ENCODE measurements at places on chromosomes 5 and 9. TPM values are rescaled to one million over a fixed set of nuclear protein-coding genes. Genes with fewer than 3 reads are reported as not detected.

- H3K4me1 ChIP-seq, result no peaks in the 10 kb centered on the region
- DNase-seq, result peak; percentile 52
- no peak overlapping the region for H3K27ac ChIP-seq
- H3K27me3 ChIP-seq, result peaks cover 74% of the 10 kb centered on the region
- H3K4me3 ChIP-seq, result no peak overlapping the region
- H3K36me3 ChIP-seq, result no peaks in the 10 kb centered on the region
Measured at GRCh38 chr5:6576861-6577501, 55.9 kb downstream of the NSUN2 start.

DNA sequence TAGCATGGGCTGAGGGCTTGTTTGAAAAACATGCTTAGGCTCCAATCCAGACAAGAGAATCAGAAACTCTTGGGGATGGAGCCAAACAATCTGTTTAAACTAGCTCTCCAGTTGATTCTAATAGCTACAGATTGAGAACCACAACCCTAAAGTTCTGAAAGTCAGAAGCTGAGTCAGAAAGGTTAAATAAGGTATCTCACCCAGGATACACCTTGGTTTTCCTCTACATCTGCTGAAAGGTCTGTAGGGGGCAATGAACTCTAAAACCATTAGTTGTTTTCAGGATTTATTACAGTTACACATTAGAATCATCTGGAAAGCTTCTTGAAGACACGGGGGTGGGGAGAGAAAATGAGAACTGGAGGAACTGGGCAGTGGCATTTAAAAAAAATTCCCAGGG lies 5.7 kb downstream of the GFM2 start:
- no peak overlapping the region for H3K27ac ChIP-seq
- H3K4me3 ChIP-seq, result no peak overlapping the region
- no peaks in the 10 kb centered on the region for H3K27me3 ChIP-seq
- no peak for DNase-seq
- H3K36me3 ChIP-seq, result peaks cover 36% of the 10 kb centered on the region
- peaks cover 37% of the 10 kb centered on the region for H3K4me1 ChIP-seq

GRCh38 chr9:117595650-117596049 lies 108.6 kb upstream of the TLR4 start:
- no peak overlapping the region for H3K4me3 ChIP-seq
- H3K27ac ChIP-seq, result no peak overlapping the region
- no peak for DNase-seq
- H3K4me1 ChIP-seq, result no peaks in the 10 kb centered on the region
- no peaks in the 10 kb centered on the region for H3K27me3 ChIP-seq
- no peaks in the 10 kb centered on the region for H3K36me3 ChIP-seq

DNA sequence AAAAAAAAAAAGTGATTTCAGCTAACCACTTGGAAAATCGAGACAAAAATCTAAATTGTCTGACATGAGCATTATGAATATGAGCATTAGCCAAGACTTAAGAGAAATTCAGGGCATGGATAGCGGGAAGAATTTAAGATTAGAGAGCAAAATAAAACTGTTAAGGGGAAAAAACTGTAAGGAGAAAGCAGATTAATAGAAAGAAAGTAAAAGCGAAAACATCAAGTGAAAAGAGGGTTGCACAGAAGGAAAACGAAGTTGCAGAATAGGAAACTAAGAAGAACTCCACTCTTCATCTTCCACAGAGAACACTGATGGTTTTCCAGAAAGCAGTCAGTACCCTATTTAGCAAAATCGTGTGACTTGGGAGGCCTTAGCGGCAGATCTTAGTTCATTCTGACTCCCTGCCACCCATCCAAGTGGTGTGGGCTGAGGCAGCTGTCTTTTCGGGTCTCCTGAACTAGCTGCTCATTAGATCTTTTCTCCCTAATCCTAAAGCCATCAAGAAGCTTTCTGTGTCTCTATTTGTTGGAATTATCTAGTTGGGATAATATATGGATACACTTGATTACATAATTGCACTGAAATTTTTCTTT lies 3.7 kb downstream of the NIM1K start:
- H3K4me3 ChIP-seq, result no peak overlapping the region
- peaks cover 10% of the 10 kb centered on the region for H3K4me1 ChIP-seq
- H3K27ac ChIP-seq, result no peak overlapping the region
- no peak for DNase-seq

DNA sequence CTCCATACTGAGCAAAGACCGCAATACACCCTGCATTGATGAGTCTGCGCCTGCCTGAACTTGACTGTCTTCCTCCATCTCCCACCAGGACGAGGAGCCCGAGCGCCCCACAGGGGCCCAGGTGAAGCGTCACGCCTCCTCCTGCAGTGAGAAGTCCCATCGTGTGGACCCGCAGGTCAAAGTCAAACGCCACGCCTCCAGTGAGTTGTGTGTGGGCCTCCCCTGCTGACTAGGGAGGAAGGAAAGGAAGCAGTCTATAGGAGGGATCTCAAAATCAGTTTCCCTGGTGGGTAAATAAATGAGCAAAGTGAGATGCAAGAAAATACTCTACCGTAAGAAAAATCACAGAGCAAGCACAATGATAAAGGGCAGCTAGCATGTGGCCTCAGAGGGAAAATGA lies 22.8 kb upstream of the GRPEL2 start:
- H3K4me1 ChIP-seq, result peaks cover 21% of the 10 kb centered on the region
- H3K36me3 ChIP-seq, result peaks cover 5% of the 10 kb centered on the region
- no peaks in the 10 kb centered on the region for H3K27me3 ChIP-seq
- no peak for DNase-seq

GRCh38 chr5:112738191-112738560 lies 491 bp downstream of the APC start:
- H3K4me1 ChIP-seq, result peaks cover 13% of the 10 kb centered on the region
- peak overlapping the region; percentile 78 for H3K27ac ChIP-seq
- H3K36me3 ChIP-seq, result peaks cover 11% of the 10 kb centered on the region
- peak overlapping the region; percentile 95 for H3K4me3 ChIP-seq
- H3K27me3 ChIP-seq, result no peaks in the 10 kb centered on the region

DNA sequence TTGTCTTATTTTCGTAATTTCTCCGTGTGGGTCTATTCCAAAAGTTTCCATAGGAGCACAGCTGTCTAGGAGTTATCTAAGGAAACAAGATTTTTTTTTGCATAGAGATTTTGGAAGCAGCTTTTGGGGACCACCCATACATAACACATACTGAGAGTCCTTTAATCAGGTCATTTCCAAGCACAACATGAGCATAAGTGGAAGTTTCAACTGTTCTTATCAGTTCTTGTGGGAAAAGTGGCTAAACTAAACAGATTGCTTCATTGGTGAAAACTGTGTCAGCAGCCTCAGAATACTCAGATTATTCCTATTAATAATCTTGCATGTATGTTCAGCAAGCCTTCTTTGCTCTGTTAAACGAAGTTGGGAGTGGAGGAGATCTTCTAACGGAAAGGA lies 153.6 kb upstream of the TYRP1 start:
- no peak for DNase-seq
- peaks cover 13% of the 10 kb centered on the region for H3K27me3 ChIP-seq
- H3K4me1 ChIP-seq, result no peaks in the 10 kb centered on the region
- H3K36me3 ChIP-seq, result no peaks in the 10 kb centered on the region

DNA sequence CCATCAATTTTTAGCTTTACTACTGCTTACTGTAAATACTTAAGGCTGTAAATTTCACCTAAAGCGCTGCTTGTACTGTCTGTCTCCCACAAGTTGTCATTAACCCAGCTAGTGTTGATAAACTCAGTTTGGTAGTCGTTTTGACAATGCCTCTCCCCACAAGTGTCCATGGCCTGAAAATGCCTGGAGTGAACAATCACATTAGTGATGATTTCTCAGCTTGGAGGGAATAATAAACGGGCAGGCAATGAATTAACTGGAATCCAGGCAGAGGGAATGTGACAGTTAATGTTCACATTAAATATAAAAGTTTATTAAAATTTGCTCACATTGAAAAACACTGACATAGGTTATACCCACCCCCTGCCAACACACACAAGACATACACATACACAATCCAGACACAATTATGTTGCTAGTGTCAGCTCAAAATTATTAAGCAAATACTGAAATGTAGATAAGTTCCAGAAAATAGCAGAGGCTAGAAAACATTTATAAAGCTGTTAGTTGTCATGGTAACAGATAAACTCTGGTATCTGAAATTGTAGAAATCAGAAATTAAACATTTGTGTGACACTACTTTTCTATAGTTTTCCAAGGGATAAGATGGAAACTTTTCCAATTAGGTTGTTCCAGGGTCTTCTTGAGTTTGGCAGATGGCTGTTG lies 341.9 kb downstream of the DIRAS2 start:
- peaks cover 5% of the 10 kb centered on the region for H3K36me3 ChIP-seq
- no peak for DNase-seq
- no peaks in the 10 kb centered on the region for H3K4me1 ChIP-seq
- H3K27me3 ChIP-seq, result no peaks in the 10 kb centered on the region

- no peak overlapping the region for H3K4me3 ChIP-seq
- DNase-seq, result peak; percentile 6
- no peaks in the 10 kb centered on the region for H3K27me3 ChIP-seq
- H3K27ac ChIP-seq, result no peak overlapping the region
- no peaks in the 10 kb centered on the region for H3K36me3 ChIP-seq
Measured at GRCh38 chr9:118643118-118643517, 726.1 kb downstream of the BRINP1 start.

DNA sequence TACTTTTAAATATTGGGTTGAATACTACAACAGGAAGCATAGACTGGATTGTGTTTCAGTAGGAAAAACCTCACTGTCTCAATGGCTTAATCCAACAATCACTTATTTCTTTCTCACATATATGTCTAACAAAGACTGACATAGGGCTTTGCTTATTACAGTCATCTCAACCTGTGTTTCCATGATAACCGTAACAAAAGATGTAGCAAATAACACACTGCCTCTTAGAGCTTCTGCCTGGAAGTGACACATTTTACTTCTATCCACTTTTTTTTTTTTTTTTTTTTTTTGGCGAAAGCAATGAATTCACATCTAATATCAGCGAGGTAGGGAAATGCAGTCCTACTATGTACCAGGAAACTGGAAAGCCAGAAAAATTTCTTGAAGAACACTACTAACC lies 204.9 kb upstream of the CDKN2B start:
- no peak overlapping the region for H3K27ac ChIP-seq
- no peak overlapping the region for H3K4me3 ChIP-seq
- peaks cover 20% of the 10 kb centered on the region for H3K4me1 ChIP-seq
- DNase-seq, result no peak
- no peaks in the 10 kb centered on the region for H3K27me3 ChIP-seq

- no peak overlapping the region for H3K27ac ChIP-seq
- H3K27me3 ChIP-seq, result no peaks in the 10 kb centered on the region
- H3K36me3 ChIP-seq, result no peaks in the 10 kb centered on the region
- no peak for DNase-seq
- H3K4me3 ChIP-seq, result no peak overlapping the region
Measured at GRCh38 chr5:92780057-92780456, 801.0 kb downstream of the NR2F1-AS1 start.

DNA sequence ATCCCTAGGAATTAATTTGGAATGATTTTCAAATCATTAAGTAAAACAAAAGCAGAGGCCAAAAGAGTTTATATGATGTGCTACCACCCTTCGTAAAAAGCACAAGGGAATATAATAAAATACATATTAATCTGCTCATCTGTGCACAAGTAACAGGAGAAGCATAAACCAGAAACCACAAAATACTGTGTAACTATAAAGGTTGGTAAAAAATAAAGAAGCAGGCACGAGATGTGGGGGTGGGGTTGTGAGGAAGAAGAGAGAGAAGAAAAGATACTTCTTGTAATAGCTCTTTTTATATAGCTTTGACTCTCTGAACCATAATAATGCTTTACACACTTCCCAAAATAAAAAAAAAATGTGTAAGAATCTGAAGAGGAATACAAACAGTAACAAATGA lies 214.9 kb upstream of the EFNA5 start:
- no peak for DNase-seq
- H3K27ac ChIP-seq, result no peak overlapping the region
- H3K4me1 ChIP-seq, result peaks cover 8% of the 10 kb centered on the region
- no peak overlapping the region for H3K4me3 ChIP-seq
- H3K36me3 ChIP-seq, result no peaks in the 10 kb centered on the region
- no peaks in the 10 kb centered on the region for H3K27me3 ChIP-seq

- no peak for DNase-seq
- no peaks in the 10 kb centered on the region for H3K27me3 ChIP-seq
- H3K4me3 ChIP-seq, result no peak overlapping the region
- no peaks in the 10 kb centered on the region for H3K4me1 ChIP-seq
Measured at GRCh38 chr5:156201788-156202403, 125.1 kb upstream of the SGCD start.

- H3K4me1 ChIP-seq, result peaks cover 59% of the 10 kb centered on the region
- H3K27ac ChIP-seq, result peak overlapping the region; percentile 87
- peak; percentile 77 for DNase-seq
- peak overlapping the region; percentile 44 for H3K4me3 ChIP-seq
- H3K27me3 ChIP-seq, result no peaks in the 10 kb centered on the region
Measured at GRCh38 chr5:132387640-132388117, 18.2 kb downstream of the SLC22A5 start.

GRCh38 chr9:7756088-7756487 lies 43.5 kb downstream of the DMAC1 start:
- H3K27ac ChIP-seq, result no peak overlapping the region
- no peak for DNase-seq
- no peaks in the 10 kb centered on the region for H3K4me1 ChIP-seq

GRCh38 chr5:134458234-134459009 lies 46.7 kb upstream of the CDKN2AIPNL start:
- H3K36me3 ChIP-seq, result no peaks in the 10 kb centered on the region
- H3K4me1 ChIP-seq, result no peaks in the 10 kb centered on the region
- DNase-seq, result no peak
- no peak overlapping the region for H3K27ac ChIP-seq
- no peaks in the 10 kb centered on the region for H3K27me3 ChIP-seq

GRCh38 chr9:75087824-75088645 lies at the start of the genes NMRK1 and OSTF1:
Gene NMRK1, minus strand, starts transcription at chr9:75088155. Its CDS starts 5,040 bp downstream, at chr9:75083115.
Gene OSTF1, plus strand, starts transcription at chr9:75088514. Its CDS starts 179 bp downstream, at chr9:75088693.
- DNase-seq, result peak; percentile 93
- H3K4me1 ChIP-seq, result peaks cover 11% of the 10 kb centered on the region
- peak within 1 kb of the TSS; percentile 76 for H3K27ac ChIP-seq
- H3K36me3 ChIP-seq, result peaks cover 31% of the 10 kb centered on the region

GRCh38 chr9:88807426-88807825 lies 183.8 kb upstream of the S1PR3 start:
- H3K4me3 ChIP-seq, result no peak overlapping the region
- no peaks in the 10 kb centered on the region for H3K27me3 ChIP-seq
- H3K36me3 ChIP-seq, result no peaks in the 10 kb centered on the region
- no peak for DNase-seq

The C5orf52 gene
- not detected for total RNA-seq

The PAPPA gene
- not detected for total RNA-seq

The ELAVL2 gene
- total RNA-seq, result not detected

The PCDHAC1 gene
- 3.7 TPM for total RNA-seq

The GARIN3 gene
- total RNA-seq, result not detected

The CCDC183 gene
- 0.38 TPM for total RNA-seq

The ANKRD34B gene
- 0.29 TPM for total RNA-seq

The MRRF gene
- total RNA-seq, result 47.1 TPM

The WDR36 gene
- total RNA-seq, result 50.8 TPM

The TRPM3 gene
- total RNA-seq, result not detected

The PIP5KL1 gene
- 0.17 TPM for total RNA-seq

The SLC6A7 gene
- total RNA-seq, result not detected

The SMC5 gene
- 28.6 TPM for total RNA-seq

The IFNB1 gene
- total RNA-seq, result 0.61 TPM

The PCDHGB4 gene
- total RNA-seq, result 8.2 TPM

Data from Calu3 (cell line).